ENCODE measurements at places on chromosomes 6 and 20.

DNA sequence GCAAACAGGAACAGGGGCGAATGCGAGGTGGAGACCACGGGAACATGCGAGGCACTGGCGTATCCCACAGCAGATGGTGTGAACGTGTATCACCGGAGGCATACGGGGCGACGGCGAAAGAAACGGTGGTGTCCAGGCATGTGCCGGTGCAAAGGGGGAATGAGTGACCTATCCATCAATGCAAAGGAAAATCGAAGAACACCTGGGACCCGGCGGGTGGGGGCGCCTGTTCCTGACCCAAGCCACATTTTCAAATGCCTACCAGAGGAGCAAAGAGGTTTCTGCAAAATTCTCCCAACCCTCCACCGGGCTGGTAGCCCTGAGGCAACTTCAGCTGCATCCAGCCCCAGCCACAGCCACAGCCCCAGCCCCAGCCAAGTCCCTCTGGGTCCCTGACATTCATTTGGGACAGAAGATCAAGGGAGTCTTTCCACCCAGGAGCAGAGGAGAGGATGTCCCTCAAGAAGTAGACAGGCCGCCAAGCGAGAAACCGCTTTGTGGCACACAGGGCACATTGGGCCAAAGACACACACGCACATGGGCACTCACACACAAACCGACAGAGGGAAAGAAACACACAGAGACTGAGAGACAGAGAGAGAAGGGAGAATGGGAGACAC is 164.0 kb upstream of the ZNF337 start:
- DNase-seq = no peak

DNA sequence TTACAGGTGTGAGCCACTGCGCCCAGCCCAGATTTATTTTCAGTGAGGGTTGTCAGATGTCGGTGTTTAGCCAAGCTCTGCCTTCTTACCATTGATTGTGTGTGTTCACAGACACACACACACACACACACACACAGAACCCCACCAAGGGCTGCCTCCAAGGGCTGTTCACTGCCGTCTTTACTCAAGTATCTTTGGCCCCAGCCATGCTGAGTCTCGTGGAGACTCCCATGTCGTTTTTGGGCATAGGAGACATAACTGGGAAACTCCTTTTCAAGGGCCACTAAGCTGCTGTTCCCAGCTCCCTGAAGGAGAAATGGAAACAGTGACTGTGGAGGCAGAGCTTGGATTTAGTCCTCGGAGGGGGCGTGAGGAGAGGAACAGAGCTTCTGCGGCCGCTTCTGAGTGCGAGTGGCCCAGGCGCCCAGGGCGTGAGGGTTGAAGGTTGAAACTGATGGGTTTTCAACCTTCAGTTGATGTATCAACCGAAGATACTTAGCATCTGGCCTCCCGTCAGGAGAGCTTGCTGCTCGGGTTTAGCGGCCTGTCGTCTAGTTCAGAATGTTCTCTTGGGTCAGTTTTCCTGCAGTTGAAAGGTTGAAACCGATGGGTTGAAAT is 243.6 kb downstream of the TTLL2 start:
- DNase-seq = no peak

DNA sequence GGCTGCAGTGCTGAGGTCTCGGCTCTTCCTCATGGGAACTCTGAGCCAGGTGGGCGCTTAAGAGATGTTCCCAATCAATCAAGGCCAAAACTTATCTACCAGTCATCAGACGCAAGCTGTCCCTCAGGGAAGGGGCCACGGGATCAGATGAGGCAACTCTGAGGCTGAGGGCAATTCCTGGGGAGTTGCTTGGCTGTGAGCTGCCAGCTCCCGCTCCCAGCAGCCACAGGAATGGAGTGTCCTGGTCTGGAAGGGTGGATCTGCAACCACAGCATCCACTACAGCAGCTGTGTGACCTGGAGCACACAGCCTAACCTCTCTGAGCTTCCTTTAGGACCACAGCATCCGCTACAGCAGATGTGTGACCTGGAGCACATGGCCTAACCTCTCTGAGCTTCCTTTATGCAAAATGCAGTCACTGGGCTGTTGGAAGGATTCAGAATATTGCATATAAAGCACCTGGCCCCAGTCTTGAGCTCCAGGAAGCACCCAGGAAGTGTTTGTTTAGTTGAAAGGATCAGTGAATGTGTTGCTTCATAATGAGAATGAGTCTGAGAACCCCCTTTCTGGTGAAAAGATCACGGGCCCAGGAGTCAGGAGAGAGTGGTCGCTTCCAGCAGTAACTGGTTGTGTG is 60.9 kb downstream of the TFAP2C start:
- DNase-seq = no peak

DNA sequence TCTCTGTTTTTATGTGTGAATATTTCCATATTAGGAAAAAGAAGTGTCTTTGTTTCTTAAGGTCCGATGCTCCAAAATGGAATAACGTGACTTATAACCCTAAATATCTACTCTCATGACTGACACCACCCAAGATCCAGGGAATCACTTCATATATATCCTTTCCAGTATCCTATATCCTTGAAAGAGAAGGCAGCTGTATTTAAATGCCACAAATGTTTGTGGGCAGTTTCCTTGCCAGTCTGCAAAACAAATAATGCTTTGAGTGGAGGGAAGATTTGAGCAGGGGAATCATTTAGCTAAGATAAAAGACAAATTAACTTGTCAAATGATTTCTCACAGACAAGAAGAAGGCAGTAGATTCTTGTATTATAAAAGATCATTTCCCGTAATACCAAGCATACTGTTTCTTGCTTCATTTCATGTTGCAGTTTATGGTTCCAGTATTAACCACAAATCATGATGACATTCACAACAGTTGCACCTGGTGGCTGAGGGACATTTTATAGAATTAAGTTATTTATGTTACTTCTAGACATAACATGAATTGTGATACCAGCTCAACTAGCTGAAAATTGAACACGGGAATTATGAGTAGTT is 30.0 kb upstream of the FABP7 start:
- no peak for DNase-seq

DNA sequence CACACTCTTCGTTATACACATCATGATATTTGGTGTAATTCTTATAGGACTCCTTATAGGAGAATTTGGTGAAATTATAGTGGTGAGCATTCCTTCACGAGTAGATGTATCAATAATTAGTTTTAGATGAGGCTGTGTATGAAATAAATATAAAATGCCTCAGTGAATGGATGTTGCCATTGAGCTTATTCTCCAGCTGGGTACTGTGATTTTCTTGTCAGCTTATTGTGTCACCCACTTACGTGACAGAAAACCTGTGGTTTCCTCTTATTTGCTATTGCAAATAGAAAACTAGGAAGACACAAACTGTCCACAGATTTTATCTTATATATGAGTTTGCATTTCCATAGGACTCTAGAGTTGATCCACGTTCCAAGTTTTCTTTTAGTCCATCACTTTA is 439.9 kb upstream of the RNF217 start:
- DNase-seq = no peak

DNA sequence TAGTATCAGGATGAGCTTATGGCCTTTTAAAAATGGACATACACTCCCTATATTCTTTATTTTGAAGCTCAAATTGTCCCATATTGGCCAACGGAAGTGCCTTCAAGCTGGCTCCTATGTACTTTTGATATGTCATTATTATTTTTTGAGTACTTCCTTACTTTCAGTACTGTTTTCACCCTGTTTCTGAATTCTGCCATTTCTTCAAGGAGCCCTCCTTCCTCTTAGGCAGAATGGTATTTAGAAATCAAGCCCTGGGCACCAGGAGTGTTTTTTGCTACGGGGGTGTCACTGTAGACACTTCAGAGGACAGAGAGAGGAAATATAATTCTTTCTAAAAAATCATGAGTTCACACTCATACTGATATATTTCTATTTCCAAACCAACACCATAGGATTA is 5.5 kb upstream of the MYLK4 start:
- no peak for DNase-seq

- no peak for DNase-seq
Observed at GRCh38 chr6:73521351-73521985, 636 bp upstream of the EEF1A1 start.

DNA sequence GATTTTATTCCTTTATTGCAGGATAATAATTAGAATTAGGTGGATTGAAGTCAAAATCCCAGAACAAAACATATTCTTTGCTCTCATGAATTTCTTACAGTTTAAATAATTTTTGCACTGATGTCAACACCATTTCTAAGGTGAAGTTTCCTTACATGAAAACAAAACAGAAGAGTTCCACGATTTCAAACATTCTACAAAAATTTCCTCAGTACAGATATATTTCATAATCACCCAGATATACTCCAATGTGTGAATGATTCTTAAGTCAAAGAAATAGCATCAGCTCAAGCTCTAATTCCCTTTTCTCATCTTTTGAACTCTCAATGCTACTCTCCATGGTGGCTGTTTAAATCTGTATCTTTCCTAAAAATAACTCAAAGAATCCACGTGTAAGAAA is 39.5 kb upstream of the THBS2 start:
- no peak for DNase-seq

DNA sequence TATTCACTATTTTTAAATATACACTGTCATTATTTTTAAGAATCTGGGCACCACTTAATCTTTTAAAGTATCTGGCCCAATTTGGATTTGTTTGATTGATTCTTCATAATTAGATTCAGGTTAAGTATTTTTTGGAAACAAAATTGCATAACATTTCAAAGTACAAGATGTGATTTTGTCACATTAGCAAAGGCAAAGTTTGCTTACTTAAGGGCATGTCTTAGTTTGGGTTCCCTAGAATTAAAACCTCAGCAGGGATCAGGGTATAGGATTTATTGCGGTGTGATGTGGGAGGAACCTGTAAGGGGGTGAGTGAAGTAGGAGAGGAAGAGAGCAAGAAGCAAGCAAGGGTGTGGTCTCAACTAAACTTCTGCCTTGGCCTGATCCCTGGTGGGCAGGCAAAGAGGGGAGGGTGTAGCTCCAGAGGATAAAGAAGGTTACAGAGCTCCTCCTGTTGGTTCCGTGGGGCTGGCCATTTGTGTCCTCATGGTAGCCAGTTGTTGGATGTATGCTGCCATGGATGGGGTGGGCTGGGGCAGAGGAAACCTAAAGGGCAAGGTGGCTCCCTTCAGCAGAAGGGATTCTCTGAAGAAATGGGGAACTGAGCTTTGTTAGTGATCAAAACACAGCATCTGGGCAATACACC is 668.7 kb upstream of the SLC35B3 start:
- DNase-seq = no peak

DNA sequence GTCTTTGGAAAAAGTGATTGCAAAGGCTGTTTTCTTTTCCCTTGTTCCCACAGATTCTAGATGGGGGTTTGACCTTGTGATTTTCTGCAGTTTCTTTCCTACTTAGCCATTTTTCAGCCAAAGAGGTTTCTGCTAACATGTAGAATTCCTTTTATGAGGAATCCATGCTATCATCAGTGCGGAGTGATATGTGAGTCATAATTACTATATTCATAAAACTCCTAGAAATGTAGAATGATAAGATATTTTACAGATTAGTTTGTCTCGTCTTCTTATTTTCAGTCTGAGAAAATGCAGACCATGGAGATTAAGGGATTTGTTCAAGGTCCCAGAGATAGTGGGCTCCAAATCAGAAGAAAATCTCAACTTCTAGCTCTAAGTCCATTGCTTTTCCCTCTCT is 98.6 kb downstream of the KCNQ5 start:
- DNase-seq = no peak
